SHP77 treated with DMSO at 0.1 percent for 48 hours (cell line): ENCODE measurements at places on chromosomes 11 and 22.

DNA sequence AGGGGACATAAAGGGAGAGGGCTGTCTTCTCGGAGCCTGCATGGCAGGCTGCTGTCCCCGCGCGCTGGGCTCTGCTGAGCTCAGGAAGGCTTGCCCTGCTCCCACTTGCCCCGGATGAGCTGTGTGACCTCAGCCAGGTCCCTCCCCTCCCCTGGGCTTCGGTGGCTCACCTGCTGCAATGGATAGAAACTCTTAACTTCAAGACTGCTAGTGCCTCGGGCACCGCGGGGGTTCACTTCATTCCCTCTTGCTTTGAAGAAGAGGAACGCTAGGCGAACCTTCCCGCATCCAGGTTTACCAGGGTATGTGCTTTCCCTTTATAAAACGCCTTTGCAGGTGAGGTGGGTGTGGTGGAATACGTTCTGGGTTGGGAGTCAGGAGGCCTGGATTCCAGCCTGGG, 115.0 kb downstream of the PHF21B start:
- no peak for DNase-seq

- DNase-seq, result no peak
These were observed 69.2 kb upstream of the CCDC90B start for GRCh38 chr11:83355391-83355790.

DNA sequence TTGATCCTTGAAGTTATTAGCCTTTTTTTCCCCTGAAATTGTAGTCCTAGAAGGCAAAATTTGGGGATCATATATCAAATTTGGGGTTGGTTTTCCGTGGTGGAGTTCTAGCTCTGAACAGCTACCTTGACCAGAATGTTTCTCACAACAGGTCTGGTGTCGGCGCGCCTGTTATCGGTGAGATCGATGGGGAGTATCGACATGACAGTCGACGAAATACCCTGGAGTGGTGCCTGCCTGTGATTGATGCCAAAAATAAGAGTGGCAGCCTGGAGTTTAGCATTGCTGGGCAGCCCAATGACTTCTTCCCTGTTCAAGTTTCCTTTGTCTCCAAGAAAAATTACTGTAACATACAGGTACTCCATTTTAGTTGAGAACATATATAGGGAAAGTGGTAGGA, 9.9 kb upstream of the PHLDB1 start:
- DNase-seq, result no peak

DNA sequence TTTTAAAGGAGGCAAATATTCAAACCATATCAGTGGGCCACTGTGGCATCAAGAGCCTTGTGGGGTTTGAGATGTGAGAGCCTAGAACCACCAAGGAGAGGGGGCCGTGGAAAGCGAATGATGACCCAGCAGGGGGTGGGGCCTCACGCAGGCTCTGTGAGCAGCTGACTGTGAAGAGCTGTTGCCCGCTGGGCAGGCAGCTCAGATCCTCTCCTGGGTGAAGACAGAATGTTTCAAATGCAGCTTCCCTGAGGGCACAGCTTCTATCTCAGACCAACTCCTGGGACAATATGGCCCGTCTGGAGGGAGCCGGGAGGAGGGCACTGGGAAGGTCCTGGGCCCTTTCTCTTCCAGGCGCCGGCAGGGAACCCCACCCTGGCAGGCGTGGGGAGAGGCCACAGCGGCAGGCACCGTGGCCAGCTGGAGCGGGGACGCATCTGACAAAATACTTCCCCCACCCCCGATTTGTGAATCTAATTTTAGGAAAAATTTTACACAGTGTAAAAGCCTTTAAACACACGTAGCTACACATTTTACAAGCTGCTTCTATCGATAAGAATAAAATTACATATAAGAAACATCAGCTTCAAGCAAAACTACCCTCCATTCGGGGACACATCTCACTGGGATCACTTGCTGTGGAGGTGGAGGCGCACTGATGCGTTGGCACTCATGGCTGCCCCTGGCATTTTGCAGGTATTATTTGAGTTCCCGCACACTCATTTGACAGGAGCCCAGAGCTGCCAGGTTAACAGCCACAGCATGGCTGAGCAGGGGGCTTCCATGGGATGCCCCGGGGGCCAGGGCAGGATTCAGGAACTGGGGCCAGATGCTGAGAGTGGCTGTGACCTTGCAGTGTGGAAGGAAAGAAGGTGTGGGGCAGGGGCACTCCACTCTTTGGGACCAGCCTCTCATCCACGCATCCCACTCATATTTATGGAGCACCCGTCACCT, 40.3 kb downstream of the PARVG start:
- DNase-seq, result no peak

DNA sequence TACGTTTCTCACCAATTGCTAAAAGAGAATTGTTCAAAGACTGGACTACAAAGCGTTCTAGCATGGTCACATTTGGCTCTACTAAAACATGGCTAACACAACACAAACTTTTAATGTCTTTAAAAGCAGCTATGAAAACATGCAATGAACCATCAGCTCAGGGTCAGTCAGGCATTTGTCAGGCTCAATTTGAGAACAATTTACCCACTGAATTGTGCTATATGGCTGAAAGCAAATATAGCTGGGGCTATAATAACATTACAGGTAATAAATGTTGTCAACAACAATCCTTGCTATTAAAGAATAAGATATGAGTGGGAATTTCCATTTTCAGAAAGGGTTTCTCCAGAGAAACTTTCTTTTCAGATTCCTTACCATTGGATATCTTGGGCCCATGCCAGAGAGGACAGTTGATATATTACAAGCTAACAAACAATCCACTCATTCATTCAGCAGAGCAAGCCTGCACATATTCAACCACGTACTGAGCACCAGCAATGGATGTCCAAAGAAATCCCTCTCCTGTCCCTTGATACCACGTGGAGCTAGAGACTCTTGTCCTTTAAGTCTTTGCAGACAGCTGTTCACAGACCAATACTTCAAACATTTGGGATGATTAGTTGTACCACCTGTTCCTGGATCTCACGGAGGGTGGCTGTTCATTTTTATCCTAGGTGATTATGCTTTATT, 82.5 kb upstream of the DDI1 start:
- DNase-seq, result peak; percentile 87

DNA sequence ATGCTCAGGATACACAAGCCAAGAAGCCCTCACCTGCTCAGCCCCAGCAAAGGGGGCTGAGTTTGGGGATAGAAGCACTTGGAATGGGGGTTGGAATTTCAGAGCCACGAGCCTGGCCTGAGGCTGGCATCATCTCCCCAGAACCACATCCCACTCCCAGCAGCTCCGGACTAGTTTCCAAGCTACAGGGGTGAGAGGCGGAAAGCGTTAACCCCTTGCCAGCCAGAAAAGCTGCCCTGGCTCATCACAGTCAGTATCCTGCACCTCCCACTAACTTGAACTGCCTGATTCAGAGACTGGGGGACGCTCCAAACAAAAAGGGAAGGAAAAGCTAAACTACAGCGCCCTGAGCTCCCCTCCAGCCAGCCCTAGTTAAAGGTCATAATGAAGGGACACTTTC, 19.0 kb upstream of the CHST1 start:
- no peak for DNase-seq
